NCI-H146 (cell line): ENCODE measurements at places on chromosomes 1 and 21.

GRCh38 chr21:19261731-19262376 is 858.3 kb upstream of the TMPRSS15 start:
- DNase-seq: no peak

DNA sequence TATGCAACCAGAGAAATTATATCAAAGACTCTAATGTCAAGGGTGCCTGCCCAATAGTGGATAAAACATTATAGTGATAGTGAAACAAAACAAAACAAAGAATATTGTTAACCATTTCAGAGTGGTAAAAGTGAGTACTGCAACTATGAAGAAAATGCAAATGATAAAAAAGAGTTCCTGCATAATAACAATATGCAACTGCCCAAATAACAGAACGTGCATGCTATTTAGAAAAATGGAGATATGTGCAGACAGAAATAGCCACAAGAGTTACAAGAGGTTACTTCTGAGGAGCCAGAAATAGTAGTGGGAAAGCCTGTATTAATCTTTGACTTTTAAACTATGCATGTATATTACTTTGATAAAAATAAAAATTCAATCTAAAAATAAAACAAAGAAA is 302.5 kb downstream of the NEGR1 start:
- DNase-seq: no peak

GRCh38 chr1:26471498-26472319 is 531 bp upstream of the HMGN2 start:
- DNase-seq: peak; percentile 87

DNA sequence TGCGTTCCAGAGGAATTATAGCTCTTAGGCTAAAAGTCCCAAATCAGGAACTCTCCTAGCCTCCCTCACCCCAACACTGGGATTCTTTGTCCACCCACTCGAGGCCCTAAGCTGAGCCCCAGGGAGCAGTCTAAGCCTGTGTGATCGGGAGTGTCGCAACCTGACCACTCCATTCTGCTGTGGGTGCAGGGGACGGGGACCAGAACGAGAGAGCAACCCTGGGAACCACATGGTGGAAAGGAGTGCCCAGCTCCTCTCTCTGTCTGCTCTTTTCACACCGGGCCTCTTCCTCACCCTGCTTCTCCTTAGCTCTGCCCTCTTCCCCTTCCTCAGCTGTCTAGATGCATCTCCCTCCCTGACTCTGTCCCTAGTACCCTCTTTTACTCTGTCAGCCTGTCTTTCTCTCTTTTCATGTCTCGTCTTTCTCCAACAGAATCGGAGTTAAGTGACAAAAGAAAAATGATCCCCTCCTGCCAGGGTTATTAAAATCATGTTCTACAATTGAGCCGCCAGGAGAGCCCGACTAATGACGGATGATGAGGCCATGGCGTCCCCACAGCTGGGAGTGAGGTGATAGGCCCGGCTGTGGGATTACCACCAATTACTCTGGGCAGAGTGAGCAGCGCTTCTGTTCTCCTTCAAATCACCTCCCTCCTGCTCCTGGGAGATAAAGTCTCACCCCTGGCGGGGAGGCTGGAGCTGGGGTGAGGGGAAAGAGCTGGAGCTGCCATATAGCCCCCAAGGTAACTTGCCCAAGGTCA is 34.5 kb upstream of the CSF3R start:
- DNase-seq: peak; percentile 27

DNA sequence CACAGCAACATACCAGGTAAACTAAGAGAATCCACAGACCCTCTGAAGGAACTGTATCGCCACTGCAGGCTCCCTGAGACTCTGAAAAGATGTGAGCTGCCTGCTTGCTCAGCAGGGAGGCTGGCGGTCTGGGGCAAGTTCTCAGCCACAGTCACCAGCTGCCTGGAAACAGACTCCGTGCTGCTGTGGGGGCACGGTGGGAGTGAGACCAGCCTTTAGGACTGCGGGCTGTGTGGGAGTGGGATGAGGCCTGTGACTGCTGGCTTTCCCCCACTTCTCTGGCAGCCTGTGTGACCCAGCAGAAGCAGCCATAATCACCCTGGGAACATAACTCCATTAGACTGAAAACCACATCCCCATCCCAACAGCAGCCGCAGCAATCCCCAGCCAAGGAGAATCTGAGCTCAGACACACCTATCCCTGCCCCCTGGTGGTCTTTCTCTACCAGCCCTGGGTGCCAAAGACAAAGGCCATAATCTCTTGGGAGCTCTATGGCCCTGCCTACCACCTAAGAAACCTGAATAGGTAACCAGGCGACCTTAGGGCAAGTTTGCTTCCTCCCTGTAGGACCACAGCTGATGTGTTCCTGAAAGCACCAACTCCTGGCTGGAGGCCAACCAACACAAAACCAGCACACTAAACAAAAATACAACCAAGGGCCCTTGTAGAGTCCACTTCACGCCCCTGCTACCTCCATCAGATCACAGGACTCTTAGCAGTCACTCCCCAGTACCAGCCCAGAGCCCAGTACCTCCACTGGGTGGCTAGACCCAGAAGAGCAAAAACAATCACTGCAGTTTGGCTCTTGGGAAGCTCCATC is 151.5 kb downstream of the SMYD3 start:
- DNase-seq: peak; percentile 62

DNA sequence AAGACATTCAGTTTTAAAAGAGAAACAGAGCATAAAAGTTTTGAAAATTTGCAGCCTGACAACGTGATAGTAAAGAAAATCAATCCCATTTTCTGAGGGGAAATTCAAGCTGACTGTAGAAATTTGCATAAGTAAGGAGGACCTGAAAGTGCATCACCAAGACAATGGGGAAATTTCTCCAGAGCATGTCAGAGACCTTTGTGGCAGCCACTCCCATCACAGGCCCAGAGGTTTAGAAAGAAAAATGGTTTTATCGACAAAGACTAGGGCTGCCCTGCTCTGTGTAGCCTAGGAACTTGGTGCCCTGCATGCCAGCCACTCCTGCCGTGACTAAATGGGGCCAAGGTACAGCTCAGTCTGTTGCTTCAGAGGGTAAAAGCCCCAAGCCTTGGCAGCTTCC is 1640.2 kb upstream of the PRMT6 start:
- no peak for DNase-seq

GRCh38 chr1:40141878-40142535 is 19.2 kb upstream of the RLF start:
- DNase-seq: no peak

GRCh38 chr1:164423136-164423535 is 135.8 kb upstream of the PBX1 start:
- no peak for DNase-seq

DNA sequence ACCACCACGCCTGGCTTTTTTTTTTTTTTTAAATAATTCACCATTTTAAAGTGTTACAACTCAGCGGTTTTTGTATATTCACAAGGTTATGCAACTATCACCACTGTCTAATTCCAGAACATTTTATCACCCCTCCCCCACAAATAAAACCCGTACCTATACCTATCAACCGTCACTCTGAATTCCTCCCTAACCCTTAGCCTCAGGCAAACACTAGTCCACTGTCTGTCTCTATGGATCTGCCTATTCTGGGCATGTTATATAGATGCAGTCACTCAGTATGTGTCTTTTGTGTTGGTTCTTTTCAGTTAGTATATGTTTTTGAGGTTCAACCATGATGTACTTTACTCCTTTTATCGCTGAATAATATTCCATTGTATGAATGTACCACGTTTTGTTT is 19.3 kb upstream of the GRHL3 start:
- DNase-seq: no peak

- DNase-seq: peak; percentile 44
Observed at GRCh38 chr1:33363470-33363861, 42.6 kb upstream of the A3GALT2 start.

DNA sequence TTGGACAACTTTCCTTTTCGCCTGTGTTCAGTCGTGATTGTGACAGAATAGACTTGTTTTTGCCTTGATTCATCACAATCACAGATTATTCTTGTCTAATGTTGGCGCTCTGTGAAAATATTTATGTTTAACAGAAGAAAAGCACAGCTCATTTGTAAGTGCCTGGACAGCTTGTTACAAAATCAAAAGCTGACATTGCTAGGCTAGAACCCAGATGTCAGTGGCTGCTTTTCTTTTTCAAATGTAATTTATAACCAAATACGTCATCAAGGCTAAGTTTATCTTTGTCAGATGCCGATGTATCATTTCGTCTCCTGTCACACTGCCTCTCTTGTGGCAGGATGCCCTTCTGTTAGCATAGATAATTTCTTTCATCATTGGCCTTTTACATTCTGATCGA is 1227.3 kb downstream of the PLA2G4A start:
- DNase-seq: no peak

- no peak for DNase-seq
Observed at GRCh38 chr21:17640821-17641220, 28.1 kb upstream of the BTG3 start.

DNA sequence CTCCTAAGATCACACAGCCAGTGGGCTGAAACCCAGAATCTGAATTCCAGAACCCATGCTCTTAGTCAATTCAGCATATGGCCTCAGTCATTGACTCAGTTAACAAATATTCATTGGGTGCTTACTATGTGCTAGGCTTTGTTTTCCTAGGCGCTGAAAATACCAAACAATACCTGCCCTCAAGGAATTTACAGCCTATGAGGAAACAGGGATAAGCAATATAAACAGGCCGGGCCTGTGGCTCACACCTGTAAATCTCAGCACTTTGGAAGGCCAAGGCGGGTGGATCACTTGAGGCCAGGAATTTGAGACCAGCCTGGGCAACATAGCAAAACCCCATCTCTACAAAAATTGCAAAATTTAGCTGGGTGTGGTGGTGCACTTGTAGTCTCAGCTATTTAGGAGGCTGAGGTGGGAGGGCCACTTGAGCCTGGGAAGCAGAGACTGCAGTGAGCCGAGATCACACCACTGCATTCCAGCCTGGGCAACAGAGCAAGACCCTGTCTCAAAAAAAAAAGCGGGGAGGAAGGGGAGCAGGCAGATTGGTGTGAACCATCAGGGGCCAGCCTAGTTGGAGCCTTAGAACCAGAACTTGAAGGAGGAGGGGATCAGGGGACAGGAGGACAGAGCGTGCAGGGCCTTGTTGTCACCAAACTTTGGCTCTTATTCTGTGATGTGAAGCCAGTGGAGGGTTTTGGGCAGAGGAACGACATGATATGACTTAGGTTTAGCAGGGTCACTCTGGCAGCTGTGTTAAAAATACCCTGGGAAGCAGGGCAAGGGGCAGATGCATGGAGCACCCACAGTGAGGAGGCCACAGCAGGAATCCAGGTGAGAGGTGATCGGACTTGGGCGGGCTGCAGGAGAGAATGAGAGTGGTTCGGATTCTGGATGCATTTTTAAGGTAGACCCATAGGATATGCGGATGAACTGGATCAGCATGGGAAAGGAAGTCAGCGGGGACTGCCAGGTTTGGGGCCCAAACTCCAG is 5.8 kb downstream of the TINAGL1 start:
- no peak for DNase-seq

DNA sequence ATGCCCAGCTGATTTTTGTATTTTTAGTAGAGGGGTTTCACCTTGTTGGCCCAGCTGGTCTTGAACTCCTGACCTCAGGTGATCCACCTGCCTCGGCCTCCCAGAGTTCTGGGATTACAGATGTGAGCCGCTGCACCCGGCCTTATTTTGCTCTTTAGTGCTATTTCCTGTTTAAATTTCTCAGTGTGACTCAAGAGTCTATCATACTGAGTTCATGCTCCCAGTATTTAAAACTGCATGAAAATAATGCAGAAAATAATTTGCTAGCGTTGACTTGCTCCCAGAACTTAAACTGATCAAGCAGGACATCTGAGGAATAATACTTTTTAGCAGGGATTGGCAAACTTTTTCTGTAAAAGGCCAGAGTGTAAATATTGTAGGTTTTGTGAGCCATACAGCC is 86.4 kb upstream of the C1orf21 start:
- DNase-seq: no peak

DNA sequence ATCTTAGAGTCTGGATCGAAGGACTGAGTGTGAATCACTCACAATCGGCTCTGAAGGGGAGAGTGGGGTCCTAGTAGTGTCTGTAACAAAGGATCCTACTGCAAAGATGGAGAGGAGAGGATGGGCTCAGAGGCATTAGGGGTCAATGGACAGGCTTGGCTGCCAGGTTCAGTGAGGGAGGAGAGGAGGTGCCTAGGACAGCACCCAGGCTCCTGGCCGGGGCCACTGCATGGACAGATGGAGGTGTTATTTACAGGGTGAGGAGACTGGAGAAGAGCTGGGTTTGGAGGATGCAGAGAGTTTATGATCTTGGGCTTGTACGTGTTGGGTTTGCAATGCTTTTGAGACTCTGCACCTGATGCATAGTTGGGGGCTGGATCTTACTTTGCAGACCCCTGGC is 658.9 kb downstream of the PTPRU start:
- no peak for DNase-seq
